K562 (cell line): ENCODE measurements at places on chromosomes 12 and 14.
A peak's percentile ranks its signal among the peaks of the same experiment; 100 is the strongest.

- peaks cover 72% of the 10 kb centered on the region for H3K36me3 ChIP-seq
- no peak overlapping the region for H3K4me3 ChIP-seq
- H3K27me3 ChIP-seq: no peaks in the 10 kb centered on the region
- peak; percentile 39 for DNase-seq
- H3K27ac ChIP-seq: no peak overlapping the region
- H3K4me1 ChIP-seq: peaks cover 54% of the 10 kb centered on the region
Measured at GRCh38 chr12:122865268-122866231, 30.3 kb downstream of the HIP1R start.

DNA sequence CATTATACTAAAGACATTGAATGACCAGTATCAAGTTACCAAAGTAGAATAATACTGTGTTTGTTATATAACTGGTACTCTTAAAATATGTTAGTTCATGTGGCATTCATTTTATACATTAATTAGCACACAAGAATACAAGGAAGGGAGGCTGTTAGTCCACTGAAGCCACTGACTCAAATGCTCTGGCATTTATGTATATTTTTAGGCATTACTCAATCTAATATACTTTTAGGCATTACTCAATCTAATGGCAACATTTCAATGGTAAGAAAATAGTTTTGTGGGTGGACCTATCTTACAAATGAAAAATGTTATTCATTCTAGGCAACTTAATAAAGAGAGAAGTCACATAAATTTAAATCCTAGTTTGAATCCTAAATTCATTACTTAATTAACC lies 874.4 kb upstream of the USP15 start:
- no peaks in the 10 kb centered on the region for H3K36me3 ChIP-seq
- H3K4me3 ChIP-seq: no peak overlapping the region

GRCh38 chr14:38217553-38217952 lies 9.8 kb downstream of the SSTR1 start:
- no peak overlapping the region for H3K27ac ChIP-seq
- H3K4me3 ChIP-seq: no peak overlapping the region
- H3K27me3 ChIP-seq: no peaks in the 10 kb centered on the region
- no peaks in the 10 kb centered on the region for H3K36me3 ChIP-seq

- DNase-seq: no peak
- H3K27ac ChIP-seq: no peak overlapping the region
- H3K27me3 ChIP-seq: no peaks in the 10 kb centered on the region
- no peaks in the 10 kb centered on the region for H3K36me3 ChIP-seq
- peaks cover 6% of the 10 kb centered on the region; the same call in 2 of the 3 replicates for H3K4me1 ChIP-seq
Measured at GRCh38 chr14:100292301-100292775, 13.9 kb downstream of the SLC25A29 start.

GRCh38 chr12:52873832-52874572 lies 25.2 kb upstream of the KRT78 start:
- H3K27ac ChIP-seq: peak overlapping the region; percentile 94
- H3K4me3 ChIP-seq: peak overlapping the region; percentile 41
- peaks cover 42% of the 10 kb centered on the region for H3K4me1 ChIP-seq
- no peaks in the 10 kb centered on the region for H3K27me3 ChIP-seq
- peak; percentile 99 for DNase-seq

DNA sequence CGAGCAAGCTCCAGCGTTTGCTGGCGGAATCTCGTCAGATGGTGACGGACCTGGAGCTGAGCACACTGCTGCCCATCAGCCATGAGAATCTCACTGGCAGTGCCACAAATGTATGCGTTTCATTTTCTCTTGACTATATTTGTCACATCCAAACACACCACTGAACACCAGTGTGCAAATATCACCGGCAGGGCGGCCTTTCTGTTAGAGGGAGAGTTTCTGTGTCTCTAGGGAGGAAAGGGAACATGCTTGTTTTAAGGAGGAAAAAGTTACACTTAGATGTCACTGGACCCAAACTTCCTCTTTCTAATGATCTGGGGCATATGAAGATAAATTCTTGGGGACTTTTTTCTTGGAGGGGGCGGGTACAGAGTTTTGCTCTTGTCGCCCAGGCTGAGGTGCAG lies 21.9 kb upstream of the HIP1R start:
- no peaks in the 10 kb centered on the region for H3K27me3 ChIP-seq
- H3K27ac ChIP-seq: no peak overlapping the region
- no peak overlapping the region for H3K4me3 ChIP-seq
- no peaks in the 10 kb centered on the region; the same call in 1 of the 2 replicates for H3K4me1 ChIP-seq
- H3K36me3 ChIP-seq: no peaks in the 10 kb centered on the region

GRCh38 chr12:71183018-71183417 lies 25.2 kb upstream of the TSPAN8 start:
- DNase-seq: no peak
- no peaks in the 10 kb centered on the region; the same call in 2 of the 3 replicates for H3K27me3 ChIP-seq
- H3K27ac ChIP-seq: no peak overlapping the region
- no peaks in the 10 kb centered on the region for H3K36me3 ChIP-seq
- H3K4me3 ChIP-seq: no peak overlapping the region

DNA sequence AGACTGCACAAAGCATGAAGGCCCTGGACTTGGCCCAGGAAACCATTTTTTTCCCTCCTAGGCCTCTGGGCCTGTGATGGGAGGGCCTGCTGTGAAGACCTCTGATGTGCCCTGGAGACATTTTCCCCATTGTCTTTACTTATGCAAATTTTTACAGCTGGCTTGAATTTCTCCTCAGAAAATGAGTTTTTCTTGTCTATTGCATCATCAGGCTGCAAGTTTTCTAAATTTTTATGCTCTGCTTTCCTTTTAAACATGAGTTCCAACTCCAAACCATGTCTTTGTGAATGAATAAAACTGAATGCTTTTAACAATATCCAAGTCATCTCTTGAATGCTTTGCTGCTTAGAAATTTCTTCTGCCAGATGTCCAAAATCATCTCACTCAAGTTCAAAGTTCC lies 43.7 kb upstream of the TRHDE start:
- no peak overlapping the region for H3K4me3 ChIP-seq
- DNase-seq: no peak
- no peak overlapping the region for H3K27ac ChIP-seq
- H3K36me3 ChIP-seq: no peaks in the 10 kb centered on the region

DNA sequence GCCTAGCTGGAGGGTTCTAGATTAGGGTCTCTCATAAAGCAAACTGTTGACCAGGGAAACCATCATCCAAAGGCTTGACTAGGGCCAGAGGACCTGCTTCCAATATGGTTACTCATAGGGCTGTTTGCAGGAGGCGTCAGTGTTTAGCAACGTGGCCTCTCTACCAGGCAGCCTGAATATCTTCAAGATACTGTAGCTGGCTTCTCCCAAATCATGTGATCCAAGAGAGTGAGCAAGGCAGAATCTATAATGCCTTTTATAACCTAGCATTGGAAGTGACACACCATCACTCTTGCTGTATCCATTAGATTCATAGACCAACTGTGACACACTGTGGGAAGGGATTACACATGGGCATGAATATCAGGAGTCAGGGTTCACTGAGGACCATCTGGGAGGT lies 17.3 kb downstream of the TPH2 start:
- H3K4me1 ChIP-seq: no peaks in the 10 kb centered on the region
- DNase-seq: no peak
- no peak overlapping the region for H3K4me3 ChIP-seq
- H3K36me3 ChIP-seq: no peaks in the 10 kb centered on the region

- peaks cover 8% of the 10 kb centered on the region for H3K4me1 ChIP-seq
- H3K36me3 ChIP-seq: no peaks in the 10 kb centered on the region
- no peak overlapping the region for H3K4me3 ChIP-seq
- H3K27me3 ChIP-seq: peaks cover 6% of the 10 kb centered on the region; the same call in 2 of the 3 replicates
Measured at GRCh38 chr12:119589097-119589496, 4.5 kb upstream of the TMEM233 start.

DNA sequence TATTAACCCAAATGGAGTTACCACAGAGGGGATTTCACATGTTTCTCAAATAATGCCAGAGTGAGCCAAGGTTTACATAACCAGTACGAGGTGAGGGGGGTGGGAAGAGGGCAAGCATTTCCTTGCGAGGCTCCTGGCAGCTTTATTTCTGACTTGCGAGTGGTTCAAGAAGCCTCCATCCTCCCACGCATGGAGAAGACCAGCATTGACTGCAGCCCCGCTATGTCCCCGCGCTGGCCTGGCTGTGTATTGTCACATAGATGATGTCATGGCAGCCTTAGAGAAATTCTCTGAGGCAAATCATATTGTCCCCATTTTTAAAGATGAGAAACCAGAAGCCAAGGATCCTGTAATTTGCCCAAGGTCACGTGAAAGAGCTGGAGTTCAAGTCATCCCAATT lies 188.2 kb downstream of the CACNA1C start:
- peaks cover 17% of the 10 kb centered on the region; the same call in 1 of the 2 replicates for H3K27me3 ChIP-seq
- no peak overlapping the region for H3K27ac ChIP-seq
- no peaks in the 10 kb centered on the region for H3K36me3 ChIP-seq
- H3K4me3 ChIP-seq: no peak overlapping the region
- no peak for DNase-seq
- H3K4me1 ChIP-seq: no peaks in the 10 kb centered on the region

- no peak for DNase-seq
- no peaks in the 10 kb centered on the region for H3K4me1 ChIP-seq
- H3K4me3 ChIP-seq: no peak overlapping the region
- H3K36me3 ChIP-seq: no peaks in the 10 kb centered on the region
Measured at GRCh38 chr12:32451816-32452215, 52.5 kb downstream of the FGD4 start.

DNA sequence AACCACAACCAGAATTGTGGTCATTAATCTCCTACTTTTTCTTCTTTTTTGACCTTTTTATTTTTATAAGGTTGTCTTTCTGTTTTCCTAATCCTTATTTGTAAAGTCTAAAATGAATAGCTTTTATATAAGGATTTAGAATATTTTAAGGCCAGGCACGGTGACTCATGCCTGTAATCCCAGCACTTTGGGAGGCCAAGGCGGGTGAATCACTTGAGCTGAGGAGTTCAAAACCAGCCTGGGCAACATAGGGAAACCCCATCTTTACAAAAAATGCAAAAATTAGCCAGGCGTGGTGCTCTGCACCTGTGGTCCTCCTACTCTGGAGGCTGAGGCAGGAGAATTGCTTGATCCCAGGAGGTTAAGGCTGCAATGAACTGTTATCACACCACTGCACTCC lies 55.1 kb downstream of the IFT81 start:
- no peaks in the 10 kb centered on the region for H3K4me1 ChIP-seq
- no peak overlapping the region for H3K27ac ChIP-seq
- DNase-seq: no peak
- no peaks in the 10 kb centered on the region for H3K27me3 ChIP-seq

DNA sequence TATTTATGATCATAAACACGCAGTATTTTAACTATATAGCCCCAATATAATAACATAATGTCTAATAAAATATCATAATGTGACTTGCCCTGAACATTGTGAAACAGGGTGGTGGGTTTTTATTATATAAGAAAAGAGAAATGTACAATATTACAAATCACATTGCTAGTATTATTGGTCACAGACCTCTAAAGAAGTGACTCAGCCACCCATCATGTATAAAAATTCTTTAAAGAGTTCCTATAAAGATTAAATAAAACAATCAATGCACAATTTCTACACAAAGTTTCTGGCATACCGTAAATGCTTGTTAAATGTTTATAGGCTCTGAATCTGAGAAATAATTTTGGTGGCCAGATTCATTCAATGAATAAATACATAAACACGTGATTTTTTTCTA lies 28.9 kb downstream of the ABCC9 start:
- no peak for DNase-seq
- no peak overlapping the region for H3K27ac ChIP-seq
- H3K4me1 ChIP-seq: no peaks in the 10 kb centered on the region
- H3K36me3 ChIP-seq: no peaks in the 10 kb centered on the region
- no peaks in the 10 kb centered on the region for H3K27me3 ChIP-seq

DNA sequence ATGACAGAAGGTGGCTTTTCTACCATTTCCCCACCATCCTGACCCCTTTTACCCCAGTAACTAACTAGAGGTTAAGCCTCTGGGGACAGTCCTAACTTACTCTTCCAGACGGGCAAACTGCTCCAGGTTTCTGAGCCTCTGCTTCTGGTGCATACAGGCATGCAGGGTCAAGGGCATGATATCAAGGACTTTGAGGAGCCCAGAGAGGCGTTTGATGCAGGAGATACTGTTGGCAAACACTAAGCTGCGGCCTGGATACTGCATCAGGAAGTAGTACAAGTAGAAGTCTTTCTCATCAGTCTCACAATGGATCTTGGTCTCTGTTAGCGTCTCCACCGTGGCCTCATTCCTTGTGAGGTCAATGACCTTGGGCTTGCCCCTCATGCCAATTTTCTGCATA lies 21.0 kb downstream of the DDX24 start:
- no peaks in the 10 kb centered on the region for H3K27me3 ChIP-seq
- no peaks in the 10 kb centered on the region for H3K4me1 ChIP-seq
- H3K4me3 ChIP-seq: no peak overlapping the region
- no peak overlapping the region for H3K27ac ChIP-seq
- no peak for DNase-seq

GRCh38 chr14:104773505-104774452 lies 20.8 kb downstream of the SIVA1 start:
- H3K4me3 ChIP-seq: no peak overlapping the region
- H3K4me1 ChIP-seq: peaks cover 57% of the 10 kb centered on the region
- DNase-seq: no peak
- H3K27me3 ChIP-seq: no peaks in the 10 kb centered on the region
- H3K36me3 ChIP-seq: peaks cover 72% of the 10 kb centered on the region; the same call in 1 of the 3 replicates
- H3K27ac ChIP-seq: no peak overlapping the region

DNA sequence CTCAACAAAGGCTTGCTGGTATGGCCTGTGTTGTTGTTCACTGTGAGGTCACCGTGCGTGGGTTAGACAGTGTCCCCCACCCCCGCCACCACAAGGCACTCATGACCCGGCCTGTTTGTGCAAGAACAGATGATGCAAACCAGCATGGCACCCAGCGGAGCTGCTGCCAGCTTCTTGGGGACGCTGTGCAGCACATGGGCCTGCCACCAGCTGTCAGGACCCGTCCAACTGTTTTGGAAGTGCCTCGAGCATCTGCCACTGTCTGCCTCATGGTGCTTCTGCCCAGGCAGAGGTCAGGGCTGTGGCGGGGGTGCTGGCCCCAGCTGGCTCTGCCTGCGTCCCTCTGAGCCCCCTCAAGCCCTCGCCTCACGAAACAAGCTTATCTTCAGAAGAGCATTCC lies 1.5 kb downstream of the ASB2 start:
- H3K27me3 ChIP-seq: no peaks in the 10 kb centered on the region
- no peaks in the 10 kb centered on the region for H3K36me3 ChIP-seq
- H3K27ac ChIP-seq: no peak overlapping the region
- H3K4me1 ChIP-seq: no peaks in the 10 kb centered on the region
- H3K4me3 ChIP-seq: no peak overlapping the region

GRCh38 chr12:105420046-105420445 lies 89.6 kb downstream of the C12orf75 start:
- no peaks in the 10 kb centered on the region for H3K27me3 ChIP-seq
- no peak overlapping the region for H3K27ac ChIP-seq

DNA sequence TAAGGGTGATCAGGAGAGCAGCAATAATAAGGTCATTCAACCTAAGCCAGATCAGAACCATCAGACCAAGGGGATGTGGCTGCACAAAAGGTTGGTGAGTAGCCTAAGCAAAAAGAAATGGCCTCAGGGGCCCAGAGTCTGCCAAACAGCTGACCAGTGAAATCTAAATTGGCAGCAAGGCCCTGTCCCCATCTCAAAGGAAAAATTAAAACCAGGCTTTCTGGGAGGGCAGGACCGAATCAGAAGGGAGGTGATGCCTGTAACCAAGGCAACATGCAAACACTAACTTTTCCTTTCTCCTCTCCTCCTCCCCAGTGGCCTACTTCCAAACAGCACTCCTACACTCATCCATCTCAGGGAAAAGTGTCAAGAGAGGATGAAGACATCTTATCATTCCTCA lies 256.4 kb downstream of the NUAK1 start:
- DNase-seq: no peak
- no peaks in the 10 kb centered on the region for H3K4me1 ChIP-seq
- no peak overlapping the region for H3K27ac ChIP-seq
- no peaks in the 10 kb centered on the region for H3K27me3 ChIP-seq
- no peak overlapping the region for H3K4me3 ChIP-seq
